ENCODE measurements at places on chromosomes 16 and 17.
A peak's percentile ranks its signal among the peaks of the same experiment; 100 is the strongest.

DNA sequence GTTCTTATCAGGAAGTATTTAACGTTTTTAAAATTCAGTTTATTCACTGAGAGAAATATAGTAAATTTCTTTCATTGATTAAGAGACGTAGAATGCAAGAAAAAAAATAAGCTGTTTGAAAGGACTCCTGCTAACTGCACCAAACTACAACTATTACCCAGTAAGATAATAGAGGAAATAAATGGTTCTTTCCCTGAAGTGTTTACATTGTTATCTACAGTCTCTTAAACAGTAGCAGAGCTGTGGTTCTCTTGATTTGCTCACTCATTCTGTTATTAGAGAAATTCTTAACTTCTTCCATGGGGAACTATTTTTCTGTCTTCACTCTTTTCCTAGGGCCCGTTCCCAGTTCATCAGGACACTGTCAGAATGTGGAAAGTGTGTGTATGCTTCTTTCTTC lies 973.0 kb downstream of the KCNJ2 start:
- DNase-seq = no peak

DNA sequence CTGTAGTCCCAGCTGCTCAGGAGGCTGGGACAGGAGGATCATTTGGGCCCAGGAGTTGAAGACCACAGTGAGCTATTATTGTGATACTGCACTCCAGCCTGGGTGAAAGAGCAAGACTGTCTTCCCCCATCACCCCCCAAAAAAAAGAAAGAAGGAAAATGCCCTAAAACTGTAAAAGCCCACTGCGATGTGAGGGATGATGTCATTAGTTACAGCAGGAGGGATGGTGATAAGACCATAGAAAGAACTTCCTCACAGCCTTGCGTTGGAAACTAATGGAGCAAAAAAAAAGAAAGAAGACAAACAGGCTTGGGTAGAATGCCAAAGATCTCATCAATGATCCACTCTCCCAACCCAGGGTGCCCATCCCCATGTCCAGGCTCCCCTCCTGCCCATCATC lies 18.7 kb downstream of the ZNF385C start:
- no peak for DNase-seq

GRCh38 chr16:85612191-85612800 lies 826 bp upstream of the GSE1 start:
- peak; percentile 96 for DNase-seq

GRCh38 chr17:22221344-22221743 lies 529.0 kb downstream of the KCNJ18 start:
- DNase-seq = no peak
